ENCODE measurements at places on chromosomes 3 and 15. TPM values are rescaled to one million over a fixed set of nuclear protein-coding genes. Genes with fewer than 3 reads are reported as not detected.

DNA sequence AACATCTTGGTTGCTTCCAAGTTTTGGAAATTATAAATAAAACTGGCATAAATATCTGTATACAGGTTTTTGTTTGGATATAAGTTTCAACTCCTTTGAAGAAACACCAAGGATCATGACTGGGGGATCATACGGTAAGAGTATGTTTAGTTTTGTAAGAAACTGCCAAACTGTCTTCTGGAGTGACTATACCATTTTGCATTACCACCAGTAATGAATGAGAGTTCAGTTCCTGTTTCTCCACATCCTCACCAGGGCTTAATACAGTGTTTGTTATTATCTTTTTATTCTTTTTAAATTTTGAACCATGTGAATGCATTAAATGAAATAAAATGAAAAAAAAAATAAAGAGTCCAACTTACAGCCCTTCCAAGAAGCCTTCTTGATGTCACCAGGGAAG is 3.7 kb upstream of the ANKUB1 start:
- DNase-seq = no peak

ZNF501 gene
- total RNA-seq = 6.2 TPM

GRCh38 chr15:55959744-55960447 is 33.5 kb downstream of the NEDD4 start:
- DNase-seq = no peak

- no peak for DNase-seq
These were observed 43.0 kb upstream of the ATP2C1 start for GRCh38 chr3:130850843-130851242.

DNA sequence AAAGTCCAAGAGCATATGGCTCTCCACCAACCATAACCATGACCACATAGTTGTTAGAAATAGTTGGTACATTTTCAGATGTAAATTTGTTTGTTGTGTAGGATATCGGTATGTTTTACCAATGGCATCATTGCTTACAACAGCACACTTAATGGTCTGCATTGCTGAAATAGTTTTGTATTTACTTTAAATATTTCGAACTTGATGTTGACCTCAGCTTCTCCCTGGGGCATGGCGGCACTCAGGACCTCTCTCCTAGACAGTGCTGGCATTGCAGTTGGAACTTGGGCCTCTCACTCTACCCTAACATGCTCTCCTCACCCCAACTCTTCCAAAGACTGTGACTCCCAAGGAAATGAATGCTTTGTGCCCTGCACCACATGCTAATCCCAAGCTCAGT is 5.0 kb downstream of the SLC22A13 start:
- no peak for DNase-seq

GOLGA6C gene
- not detected for total RNA-seq
